Activated T-cell treated with anti-CD3 and anti-CD28 coated beads for 48 hours (primary cell): ENCODE measurements at places on chromosomes 12 and 14.

DNA sequence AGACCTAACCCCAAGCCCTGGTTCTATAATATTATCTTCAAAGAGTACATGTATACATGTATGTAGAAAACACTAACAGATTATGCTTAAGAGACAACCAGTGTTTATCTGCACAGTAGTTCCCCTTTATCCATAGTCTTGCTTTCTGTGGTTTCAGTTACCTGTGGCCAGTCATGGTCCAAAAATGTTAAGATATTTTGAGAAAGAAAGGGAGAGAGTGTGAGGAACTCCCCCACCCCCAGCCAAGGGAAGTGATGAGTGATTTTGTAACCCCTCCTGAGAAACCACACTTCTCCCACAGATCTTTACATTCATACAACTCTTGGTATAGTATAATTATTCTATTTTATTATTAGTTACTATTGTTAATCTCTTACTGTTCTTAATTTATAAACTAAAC lies 77.3 kb upstream of the CNTN1 start:
- no peak for DNase-seq

DNA sequence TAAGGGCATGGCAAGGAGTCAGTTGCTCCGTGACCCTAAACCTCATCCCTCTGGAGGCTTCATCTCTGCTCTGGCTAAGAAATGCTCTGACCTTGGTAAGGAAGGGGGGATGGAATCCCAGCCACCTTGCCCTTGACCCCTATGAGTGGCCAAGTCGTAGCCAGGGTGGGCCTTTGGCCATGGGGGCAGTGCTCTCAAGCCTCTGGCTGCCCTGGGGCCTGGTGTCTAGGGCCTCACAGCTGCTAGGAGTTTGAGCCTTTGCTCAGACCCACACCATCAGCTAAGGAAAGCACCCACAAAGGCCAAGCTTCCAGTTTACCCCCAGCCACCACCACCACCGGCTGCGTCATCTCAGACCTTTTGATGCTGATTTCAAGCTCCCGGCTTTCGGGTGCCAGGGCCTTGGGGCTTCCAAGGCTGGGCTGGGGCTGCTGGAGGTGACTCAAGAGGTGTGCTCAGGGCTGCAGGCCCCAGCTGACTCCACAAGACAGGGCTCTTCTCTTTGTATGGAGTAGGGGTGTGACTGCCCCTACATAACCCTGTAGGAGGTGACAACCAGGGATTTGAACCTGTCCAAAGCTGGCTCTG lies 3.7 kb downstream of the ASB2 start:
- no peak for DNase-seq

DNA sequence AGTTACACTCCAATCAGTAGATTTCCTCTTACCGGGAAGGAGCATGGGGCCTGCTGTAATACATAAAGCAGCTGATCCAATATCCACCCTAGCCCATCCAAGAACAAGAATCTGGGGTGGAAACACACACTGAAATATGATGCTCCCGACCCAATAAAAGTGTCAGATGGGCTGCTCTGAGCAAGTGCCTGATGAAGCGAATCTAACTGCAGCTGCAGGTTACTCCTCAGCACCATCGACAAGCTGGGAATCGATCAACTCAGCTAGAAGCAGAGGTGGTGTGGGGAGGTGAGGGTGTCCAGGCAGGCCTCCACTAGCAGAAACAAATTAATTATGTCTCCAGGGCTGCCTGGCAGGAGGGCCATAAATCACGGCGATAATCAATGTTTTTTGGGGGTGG lies 64.0 kb upstream of the WSCD2 start:
- DNase-seq: no peak

DNA sequence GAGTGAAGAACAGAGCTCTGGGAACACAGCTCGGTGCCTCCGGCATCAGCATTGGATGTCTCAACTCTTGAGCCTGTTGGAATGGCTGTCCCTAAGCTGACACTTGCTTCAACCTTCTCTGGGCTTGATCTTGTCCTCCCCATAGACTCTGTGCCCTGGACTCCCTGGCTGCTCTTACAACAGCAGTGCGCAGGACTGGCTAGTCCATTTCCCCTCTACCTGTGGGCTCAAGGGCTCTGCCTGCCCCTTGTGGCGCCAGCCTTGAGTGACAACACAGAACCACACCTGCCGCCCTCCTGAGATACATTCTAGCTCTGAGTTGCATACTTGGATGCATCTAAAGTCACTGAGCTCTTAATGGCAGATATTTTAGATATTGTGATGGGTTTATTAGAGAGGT lies 6.2 kb downstream of the CRADD start:
- no peak for DNase-seq

DNA sequence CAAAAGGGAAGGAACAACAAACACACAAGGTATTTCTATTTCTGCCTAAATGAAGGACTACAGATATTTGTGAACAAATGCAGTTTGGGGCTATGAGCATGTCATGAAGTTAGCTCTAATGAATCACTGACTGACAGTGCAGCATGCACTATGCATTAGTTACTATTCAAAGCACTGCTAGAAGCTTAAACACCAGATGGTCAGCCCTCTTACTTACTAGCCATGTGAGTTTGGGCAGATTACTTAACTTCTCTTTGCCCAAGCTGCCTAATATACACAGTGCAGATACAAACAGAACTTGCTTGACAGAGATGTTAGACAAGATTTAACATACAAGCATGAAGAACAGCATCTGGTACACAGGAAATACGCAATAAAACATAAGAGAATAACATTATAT lies 96.0 kb downstream of the ATXN2 start:
- DNase-seq: no peak

DNA sequence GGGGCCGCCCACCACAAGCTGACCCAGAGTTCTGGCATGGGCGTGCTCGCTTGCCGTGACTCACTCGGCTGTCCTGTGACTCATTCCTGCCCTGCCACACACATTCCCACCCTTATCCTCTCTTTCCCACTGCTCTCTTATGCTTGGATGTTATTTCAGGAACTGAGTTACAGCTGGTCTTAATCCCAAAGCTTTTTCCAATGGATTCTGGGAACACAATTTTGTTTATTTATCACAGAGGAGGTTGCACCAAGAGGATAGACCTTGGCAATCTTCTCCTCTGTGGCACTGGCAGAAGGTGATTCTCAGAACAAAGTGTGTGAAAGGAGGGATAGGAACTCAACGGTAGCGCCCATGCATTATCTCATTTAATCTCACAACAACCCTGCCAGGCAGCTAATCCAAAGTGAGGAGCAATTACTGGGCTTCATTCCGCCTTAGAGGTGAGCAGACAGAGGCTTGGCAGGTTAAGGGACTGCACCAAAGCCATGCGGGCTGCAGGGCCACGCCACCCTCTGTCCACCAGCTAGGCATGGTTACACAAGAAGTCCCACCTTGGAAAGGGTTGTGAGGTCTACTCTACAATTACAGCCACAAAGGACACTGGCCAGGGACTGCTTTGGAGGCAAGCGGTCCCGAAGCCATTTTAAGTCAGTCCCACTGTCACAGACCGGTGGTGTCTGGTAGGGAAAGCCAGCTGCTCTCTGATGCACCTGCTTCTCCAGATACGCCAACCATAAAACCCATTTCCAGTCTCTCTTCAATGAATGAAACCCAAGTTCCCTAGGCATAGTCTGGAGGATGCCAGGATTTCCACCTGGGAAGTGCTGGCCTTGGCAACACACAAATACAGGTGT lies 32.9 kb downstream of the SYNE3 start:
- no peak for DNase-seq

DNA sequence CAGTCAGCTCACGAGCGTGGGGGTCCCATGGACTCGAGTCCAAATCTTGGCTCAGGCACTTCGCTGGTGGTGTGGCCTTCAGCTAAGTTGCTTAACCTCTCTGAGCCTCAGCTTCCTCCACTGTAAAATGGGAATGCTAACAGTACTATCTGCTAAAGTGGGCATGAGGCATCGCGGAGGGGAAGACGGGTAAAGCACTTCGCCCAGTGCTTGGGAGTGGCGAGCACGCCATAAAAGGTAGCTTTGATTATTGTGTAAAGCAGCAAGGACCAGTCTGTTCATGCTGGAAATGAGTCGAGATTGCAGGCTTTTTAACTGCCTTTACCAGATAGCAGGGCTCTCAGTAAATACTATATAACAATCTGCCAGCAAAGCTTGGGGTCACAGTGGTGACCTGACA lies 24.5 kb downstream of the HRK start:
- DNase-seq: no peak

- peak; percentile 36 for DNase-seq
These were observed 58.9 kb upstream of the EEA1 start for GRCh38 chr12:92987846-92988621.

DNA sequence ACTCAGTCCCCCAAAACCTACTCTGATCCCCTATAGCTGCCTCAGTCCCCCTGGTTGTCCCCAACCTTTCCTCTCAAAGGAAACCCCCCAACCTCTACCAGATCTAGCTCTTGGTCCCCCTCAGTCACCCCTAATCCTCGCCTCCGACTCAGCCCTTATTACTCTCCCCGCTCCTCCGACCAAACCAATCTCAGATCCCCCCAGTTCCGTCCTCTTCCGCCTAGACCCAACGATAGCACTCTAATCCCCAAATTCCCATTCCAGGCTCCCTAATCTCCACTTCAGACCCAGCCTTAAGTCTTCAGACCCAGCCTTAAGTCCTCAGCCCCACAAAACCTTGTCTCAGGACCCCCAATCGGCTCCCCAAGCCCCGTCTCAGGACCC lies 612 bp downstream of the VPS37B start:
- DNase-seq: no peak

DNA sequence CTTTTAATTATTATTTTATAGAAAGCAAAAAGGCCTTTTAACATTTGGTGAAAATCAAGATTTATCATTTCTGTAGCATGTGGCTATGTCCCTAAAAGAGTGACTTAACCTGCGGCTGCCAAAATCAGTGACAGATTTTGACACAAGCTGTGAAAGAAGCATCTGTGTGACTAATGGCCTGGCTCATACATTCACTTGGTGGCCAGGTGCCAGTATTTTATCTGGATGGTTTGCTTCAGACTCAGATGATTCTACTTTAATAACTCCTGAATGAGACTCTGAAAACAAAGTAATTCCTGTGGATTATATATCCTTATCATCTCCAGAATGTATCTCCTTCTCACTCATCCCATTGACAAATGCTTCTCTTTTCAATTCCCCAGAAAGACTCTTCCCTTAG lies 103.0 kb downstream of the FSCB start:
- no peak for DNase-seq

- no peak for DNase-seq
These were observed 2.0 kb downstream of the FAM177A1 start for GRCh38 chr14:35047976-35048513.

- DNase-seq: no peak
These were observed 858 bp upstream of the FRMD6 start for GRCh38 chr14:51650716-51651387.

DNA sequence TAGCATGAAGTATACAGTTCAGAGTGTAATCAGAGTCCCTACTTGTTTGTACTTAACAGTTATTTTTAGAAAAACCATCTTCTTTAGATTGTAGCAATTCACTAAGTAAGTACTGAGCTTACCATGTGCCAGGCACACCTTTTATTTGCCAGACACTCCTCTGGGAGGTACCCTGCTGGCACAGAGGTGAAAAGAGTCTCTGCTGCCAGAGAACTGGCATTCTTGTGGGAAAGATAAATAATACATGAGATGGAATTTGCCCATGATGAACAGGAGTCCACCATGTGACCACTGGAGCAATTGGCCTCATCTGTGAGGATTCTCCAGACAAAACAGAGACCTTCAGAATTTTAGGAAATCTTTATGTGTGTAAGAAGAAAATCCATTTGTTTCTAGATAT lies 199.3 kb upstream of the SLC16A7 start:
- no peak for DNase-seq

DNA sequence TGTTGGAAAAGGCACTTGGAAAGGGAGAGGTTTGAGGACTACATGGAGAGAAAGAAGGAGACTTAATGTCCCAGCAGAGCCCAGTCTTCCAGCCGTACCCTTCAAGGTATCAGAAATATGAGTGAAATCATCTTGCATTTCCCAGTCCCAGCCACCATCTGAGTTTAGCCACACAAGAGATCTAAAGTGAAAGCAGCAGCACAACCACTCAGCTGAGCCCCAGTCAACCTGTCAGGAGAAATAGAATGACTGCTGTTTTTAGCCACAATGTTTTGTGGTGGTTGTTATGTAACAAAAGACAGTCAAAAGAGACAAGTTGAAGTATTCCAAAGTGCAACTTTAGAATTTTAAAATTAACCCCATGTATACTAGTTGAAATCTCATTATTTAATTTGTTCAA lies 28.0 kb downstream of the DERA start:
- DNase-seq: no peak

- DNase-seq: no peak
These were observed 26.6 kb downstream of the PIGH start for GRCh38 chr14:67573228-67574010.
